Stimulated activated CD4-positive, alpha-beta T cell treated with anti-CD3 and anti-CD28 coated beads, Interleukin-1b, Interleukin-23, amount 100 ng/mL, for 4 hours (primary cell): ENCODE measurements at places on chromosomes 12 and 14.

GRCh38 chr14:95361373-95362137 lies 41.8 kb upstream of the CLMN start:
- DNase-seq, result peak; percentile 13

DNA sequence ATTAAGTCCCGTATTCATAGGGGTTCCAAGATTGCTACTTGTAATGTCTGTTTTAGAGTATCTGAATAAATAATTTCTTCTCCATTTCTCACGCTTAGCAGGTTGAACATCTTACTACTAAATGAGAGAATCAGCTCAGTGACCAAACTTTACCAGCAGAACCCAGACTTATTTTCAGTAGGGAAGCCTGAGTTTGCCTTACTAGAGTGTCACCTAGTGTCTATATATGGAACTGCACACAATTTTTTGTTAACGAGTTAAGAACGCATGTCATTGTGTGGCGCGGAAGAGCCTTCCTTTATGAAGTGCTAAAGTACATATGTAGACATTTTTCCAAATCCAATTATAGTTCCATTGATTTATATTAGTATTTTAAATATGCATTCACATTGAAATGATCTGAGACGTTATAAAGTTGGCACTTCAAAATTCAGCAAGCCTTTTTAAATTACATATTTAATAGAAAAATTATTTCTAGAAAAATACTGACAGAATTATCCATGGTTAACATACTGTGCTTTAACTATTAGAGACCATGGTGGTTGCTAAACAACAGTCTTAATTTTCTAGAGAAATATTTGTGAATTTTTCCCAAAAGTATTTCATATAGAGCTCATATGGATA lies 88.3 kb downstream of the RPS29 start:
- peak; percentile 1 for DNase-seq

- DNase-seq, result no peak
Measured at GRCh38 chr12:12176402-12176801, 90.4 kb downstream of the LRP6 start.

DNA sequence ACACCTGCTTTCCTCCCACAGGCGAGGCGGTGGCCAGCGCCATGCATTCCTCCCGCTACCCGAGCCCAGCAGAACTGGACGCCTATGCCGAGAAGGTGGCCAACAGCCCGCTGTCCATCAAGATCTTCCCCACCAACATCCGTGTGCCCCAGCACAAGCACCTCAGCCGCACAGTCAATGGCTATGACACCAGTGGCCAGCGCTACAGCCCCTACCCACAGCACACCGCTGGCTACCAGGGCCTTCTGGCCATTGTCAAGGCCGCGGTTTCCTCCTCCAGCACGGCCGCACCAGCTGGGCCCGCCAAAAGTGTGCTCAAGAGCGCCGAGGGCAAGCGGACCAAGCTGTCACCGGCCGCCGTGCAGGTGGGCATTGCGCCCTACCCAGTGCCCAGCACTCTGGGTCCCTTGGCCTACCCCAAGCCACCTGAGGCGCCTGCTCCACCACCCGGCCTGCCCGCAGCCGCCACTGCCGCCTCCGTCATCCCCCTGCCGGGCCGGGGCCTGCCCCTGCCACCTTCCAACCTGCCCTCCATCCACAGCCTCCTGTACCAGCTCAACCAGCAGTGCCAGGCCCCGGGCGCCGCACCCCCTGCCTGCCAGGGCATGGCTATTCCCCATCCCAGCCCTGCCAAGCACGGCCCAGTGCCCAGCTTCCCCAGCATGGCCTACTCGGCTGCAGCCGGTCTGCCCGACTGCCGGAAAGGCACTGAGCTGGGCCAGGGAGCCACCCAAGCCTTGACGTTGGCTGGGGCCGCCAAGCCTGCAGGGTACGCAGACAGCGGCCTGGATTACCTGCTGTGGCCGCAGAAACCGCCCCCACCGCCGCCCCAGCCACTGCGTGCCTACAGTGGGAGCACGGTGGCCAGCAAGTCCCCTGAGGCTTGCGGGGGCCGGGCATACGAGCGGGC lies 54.6 kb downstream of the FAM222A start:
- no peak for DNase-seq

DNA sequence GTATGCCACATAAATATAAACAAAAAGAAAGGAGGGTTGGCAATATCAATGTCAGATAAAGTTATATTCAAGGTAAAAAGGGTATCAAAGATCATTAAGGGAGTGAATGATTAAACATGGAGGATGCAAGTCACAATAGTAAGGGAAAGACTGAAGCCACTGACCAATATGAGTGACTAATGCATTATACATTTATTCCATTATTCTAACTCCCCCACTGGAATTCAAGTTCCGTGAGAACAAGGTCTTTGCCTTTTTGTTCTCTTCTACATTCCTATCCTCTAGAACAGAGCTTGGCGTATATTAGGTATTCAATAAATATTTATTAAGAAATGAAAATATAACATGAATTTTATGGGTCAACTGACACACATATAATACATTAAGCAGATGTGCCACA lies 30.7 kb downstream of the MAP4K5 start:
- no peak for DNase-seq

DNA sequence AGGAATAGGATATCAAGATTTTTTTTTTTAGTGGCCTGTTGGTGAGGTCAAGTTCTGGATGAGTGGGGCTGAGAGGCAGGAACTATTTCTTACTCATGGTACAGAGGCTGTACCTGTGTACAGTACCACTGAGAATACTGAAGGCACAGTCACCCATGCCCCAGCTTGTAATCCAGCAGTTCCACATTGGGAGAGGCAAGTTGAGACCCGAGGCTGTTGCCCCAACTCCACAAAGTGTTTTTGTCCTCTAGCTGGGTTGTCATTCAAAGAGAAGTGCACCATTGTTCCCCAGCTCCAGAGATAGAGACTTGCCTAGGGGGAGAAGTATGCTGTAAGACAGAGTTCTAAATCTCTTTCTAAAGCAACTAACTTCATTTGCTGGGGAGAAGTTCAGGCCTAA lies 38.7 kb downstream of the ARID2 start:
- no peak for DNase-seq

GRCh38 chr12:95316798-95317197 lies 99.2 kb downstream of the VEZT start:
- DNase-seq, result no peak

DNA sequence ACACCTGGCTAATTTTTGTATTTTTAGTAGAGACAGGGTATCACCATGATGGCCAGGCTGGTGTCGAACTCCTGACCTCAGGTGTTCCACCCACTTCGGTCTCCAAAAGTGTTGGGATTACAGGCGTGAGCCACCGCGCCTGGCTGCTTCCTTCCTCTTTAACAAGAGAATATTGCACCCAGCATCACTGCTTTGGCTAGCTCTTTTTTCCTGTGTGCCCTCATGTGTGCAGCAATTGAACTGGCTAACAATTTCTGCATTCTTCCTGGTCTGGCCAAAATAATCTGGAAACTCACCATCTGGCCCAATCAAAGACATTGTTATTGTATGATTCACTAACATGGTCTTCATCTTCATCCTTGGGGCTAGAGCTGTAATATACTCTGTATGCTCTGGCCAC lies 2.7 kb upstream of the ASB8 start:
- DNase-seq, result no peak

- DNase-seq, result no peak
Measured at GRCh38 chr12:103494051-103494733, 1.6 kb downstream of the C12orf42 start.

DNA sequence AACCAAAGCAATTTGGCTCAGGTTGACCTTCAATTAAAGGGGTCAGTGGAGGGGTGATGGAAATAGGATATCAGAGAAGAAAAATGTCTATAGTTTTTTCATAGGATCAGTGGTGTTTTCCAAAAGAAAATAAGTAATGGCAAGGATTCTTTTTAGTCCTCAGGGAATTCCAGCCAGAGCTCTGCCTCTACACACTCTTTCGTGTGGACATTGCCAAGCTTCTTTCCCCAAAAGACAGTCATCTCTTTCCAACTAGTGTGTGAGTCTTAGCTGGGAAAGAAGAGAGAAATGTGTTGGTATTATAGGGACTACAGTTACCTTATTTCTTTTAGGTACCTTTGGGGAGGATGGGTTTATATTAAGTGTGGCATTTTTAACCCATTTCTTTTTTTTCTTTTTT lies 46.5 kb downstream of the RBMS2 start:
- no peak for DNase-seq

DNA sequence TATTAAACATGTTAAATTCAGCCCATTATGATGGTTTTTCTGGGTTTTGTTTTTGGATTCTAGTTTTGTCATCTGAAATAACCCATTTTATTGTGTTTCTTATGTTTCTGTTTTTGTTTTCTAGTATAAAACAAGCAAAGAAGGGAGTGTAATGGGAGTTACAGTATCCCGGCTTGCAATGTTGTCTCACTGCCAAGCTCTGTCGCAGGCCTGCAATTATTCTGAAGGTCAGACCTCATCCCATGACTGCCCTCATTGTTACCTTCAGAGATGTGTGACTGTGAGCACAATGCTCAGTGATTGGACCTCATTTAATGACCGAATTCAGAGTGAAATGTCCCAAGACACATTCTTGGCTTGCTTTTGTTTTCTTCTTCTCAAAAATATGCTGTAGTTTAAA lies 73.0 kb upstream of the ATF1 start:
- no peak for DNase-seq

DNA sequence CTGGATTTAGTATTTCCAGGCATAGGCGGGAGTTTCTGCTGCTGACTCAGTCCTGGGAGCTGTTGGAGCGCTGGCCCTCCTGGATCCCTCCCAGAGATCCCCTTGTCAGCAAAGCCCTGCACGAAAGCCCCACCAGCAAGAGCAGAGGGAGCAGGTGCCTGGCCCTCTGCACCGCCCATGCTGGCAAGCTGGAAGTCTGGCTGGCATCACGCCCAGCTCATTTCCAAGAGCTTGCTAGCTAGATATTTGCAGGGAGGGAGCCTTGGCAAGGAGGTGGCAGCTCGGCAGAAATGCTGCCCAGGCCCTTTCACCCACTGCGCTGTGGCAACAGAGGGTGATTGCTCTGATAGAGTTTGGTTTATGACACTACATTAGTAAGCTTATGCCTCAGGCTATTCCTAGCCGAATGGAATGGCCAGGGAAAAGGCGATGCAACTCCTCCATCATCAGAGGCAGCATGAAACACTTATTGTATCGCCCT lies 193.9 kb downstream of the EMP1 start:
- DNase-seq, result no peak

DNA sequence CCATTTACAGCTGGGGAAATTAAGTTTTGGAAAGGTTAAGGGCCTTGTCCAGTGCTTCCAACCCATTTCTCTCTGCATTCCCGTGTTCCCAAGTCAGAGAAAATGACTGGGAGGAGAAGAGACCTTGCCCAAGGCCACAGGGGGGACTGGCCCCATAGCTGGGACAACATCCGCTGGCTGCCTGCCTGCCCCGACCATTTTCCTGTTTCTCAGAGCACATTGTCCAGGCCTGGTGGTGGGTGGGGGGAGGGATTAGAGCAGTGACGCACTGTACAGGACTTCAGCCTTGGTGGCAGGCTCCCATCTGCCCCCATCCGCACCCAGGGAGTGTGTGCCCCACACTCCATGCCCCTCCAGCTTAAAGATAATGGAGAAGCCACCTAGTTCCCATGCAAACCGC lies 27.7 kb downstream of the DIO3 start:
- DNase-seq, result no peak

DNA sequence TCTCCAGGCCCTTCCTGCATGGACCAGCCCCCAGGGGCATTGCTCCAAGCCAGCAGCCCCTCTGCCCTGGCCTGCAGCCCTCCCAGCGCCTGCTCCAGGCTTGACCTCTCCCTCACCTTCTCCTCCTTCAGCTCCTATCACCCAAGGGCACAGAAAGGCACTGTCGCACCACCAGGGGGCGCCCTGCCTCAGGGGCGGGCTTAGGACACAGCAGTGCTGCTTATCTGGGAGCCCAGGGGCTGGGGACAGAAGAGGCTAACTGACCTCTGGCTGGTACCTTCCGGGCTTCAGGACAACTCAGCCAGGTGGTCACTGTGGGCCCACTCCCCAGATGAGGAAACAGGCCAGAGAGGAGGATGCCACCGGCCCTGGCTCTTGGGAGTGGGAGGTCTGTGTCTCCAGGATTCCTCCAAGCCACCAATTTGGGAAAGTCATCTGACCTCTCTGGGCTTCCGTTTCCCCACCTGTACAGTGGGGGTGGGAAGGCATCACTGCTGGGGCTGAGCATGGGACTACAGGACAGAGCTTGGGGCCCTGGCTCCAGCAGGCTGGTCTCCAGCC lies 25.3 kb upstream of the GPR132 start:
- peak; percentile 90 for DNase-seq

DNA sequence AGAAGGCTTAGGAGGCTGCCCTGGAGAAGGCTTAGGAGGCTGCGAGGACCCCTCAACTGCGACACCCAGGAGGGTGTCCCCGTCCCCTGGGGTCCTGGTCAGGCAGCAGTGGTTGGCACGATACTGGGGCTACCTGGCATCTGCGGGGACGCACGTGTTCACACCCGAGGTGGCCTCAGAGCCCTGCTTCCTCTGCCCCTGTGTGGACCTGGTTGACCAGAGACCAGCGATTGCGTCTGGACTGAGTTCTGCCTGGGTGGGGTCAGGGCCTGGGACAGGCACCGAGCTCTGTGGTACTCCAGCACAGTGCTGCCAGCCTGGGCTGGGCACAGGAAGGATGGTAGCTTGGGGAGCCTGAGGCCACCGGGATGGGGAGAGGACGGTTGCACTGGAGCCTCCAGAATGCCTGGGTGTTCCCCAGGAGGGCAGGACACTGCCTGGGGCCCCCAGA lies 735 bp downstream of the ASPG start:
- no peak for DNase-seq

DNA sequence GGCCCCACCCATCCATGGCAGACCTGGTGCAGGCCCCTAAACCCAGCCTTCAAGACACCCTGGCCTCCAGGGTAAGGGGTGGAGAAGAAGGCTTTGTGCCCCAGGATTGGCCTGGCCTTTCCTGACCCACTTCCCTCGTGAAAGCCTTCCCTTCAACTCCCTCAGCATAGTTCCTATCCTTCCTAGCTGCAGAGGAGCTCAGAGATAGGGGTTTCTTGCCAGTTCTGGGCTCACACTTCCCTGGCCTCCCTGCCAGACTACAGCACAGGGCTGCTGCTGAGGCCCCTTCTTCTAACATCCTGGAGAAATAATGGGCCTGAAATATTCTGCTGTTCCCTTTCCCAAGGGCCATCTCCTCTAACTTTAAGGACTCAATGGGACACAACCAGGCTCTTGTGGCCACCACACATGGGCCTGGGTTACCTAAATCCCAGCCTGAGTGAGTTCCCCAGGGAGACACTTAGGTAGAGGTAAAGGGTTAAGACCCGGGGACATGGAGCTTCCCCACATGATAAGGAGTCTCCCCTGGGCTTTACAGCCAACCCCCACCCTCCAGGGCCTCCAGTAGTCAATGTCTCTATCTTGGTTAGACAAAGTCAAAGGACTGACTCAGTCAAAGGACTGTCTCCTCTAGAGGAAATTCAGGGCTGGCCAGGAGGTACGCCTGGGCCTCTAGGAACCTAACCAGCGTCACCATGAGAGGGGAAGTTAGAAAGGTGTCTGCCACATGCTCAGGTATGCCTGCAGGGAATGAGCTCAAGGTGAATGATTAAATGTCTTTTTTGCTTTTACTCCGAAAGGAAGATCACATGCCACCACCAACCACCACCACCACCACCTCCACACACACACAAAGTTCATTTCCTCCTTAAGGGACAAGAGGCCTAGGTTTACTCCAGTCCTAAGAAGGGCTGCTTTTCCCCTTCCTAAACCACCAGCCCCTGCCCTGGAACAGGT lies 7.1 kb downstream of the ZFP36L1 start:
- DNase-seq, result no peak
